T-helper 1 cell (primary cell): ENCODE measurements at places on chromosomes 5 and 9.

DNA sequence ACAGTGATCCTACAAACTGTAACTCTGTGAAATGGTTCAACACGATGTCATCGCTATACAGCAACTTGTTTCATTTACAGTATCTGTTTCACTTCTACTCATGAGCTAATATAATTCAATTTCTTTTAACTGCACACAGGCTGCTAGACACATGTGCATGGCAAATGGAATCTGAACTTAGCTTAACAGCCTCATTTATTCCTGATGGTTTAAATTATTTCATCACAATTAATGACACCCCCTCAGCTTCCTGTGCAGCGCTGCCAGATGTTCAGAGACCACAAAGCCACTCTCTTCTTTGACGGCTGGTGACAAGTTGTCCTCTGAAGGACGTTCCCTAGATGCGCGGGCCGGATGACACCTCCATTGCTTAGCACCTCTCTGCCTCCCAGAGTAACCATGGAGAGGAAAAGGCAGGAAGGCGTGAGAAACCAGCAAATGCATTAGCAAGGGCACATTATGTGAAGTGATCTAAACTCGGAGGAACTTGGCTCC, 191.1 kb downstream of the BNC2 start:
- no peak for DNase-seq

- DNase-seq = peak; percentile 3
These were observed 27.8 kb downstream of the PRLR start for GRCh38 chr5:35202319-35203111.

DNA sequence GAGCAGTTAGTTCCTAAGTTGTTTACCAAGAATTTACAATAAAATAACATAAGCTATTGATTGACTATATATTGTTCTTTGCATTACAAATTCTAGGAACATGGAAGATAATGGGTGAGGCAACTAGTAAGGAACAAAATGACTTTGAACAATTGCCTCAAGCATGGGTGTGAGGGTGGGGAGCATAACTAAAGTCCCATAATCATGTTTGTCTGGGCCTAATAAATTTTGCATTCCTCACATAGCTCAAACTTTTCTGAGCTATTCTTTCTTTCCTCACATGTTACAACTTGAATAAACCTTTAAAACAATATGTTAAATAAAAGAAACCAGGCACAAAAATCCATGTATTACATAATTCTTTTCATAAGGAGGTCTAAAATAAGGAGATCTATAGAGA, 1066.1 kb downstream of the NR2F1-AS1 start:
- DNase-seq = no peak

DNA sequence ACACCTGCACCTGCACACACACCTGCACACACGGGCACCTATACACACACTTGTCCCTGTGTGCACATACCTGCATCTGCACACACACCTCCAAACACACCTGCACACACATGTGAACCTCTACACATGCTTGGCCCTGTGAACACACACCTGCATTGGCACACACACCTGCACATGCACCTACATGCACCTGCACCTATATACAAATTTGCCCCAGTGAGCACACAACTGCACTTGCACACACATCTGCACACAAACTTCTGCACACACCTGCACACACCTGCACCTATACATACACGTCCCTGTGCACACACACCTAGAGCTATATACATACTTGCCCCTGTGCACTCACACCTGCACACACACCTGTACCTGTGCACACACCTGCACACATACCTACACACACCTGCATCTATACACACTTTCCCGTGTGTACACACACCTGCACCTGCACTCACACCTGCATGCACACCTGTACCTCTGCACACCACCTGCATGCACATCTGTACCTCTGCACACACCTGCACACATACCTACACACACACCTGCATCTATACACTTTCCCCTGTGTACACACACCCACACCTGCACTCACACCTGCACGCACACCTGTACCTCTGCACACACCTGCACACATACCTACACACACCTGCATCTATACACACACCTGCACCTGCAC, 21.5 kb upstream of the LPCAT1 start:
- no peak for DNase-seq

GRCh38 chr5:77143998-77144836, 57.1 kb upstream of the ZBED3 start:
- DNase-seq = peak; percentile 24

DNA sequence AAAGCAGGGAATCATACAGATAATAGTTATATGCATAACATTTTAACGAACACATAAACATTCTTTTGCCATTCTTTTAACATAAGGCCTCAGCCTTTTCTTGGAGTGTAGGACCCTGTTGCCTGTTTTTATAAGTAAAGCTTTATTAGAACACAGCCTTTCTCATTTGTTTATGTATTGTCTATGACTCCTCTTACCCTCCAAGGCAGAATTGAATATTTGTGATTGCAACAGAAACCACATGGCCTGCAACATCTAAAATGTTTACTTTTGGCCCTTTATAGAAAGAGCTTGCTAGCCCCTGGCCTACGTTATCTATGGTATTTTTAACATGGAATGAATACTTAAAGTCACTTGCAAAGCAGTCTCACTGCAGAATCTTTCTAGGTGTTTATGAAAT, 2.6 kb downstream of the SLC31A1 start:
- no peak for DNase-seq

DNA sequence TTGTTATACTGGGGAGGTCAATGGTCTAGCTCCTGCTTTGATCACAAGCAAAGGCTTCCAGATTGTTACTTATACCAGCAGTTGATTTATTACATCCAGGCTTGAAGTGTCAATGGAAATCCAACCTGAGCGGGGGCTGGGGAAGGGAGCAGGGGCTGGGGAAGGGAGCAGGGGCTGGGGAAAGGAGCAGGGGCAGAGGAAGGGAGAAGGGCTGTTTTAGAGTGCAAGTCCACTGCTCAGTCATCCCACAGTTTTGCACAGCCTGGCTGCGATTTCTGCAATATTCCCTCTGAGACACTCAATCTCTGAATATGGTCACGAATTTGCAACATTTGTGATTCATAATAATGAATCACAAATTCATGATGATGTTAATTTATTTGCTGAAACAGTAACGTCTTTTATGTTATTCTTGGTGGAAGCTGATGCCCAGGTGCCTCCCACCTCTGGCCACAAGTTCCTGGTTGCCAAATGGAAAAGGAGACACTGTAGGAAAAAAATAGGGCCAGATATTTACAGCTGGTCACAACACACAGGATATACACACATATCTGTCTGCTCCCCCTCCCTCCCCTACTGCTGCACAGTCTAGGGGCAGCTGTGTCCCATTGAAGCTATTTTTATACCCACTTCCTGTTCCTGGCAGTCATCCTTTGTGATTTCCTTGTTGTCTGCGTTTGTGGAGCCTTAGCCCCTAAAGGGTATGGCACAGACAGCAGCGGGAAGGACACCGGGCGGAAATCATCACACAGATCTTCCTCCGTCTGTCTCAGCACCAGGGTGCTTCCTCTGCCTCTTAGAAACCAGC, 325.1 kb downstream of the GADD45G start:
- DNase-seq = no peak

DNA sequence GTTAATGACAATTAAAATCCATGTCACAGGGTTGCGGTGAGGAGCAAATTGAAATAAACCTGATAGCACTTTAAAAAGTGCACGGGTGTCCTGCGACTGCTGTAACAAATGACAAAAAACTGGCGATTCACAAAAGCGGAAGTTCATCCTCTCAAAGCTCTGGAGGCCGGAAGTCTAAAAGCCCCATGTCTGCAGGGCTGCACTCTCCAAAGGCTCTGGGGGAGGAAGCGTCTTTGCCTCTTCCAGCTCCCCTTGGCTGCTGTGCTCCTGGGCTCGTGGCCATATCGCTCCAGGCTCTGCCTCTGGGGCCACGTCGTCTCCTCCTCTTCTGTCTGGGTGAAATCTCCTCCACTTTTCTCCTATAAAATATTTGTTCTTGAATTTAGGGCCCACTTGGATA, 273.9 kb upstream of the IRX2 start:
- no peak for DNase-seq

DNA sequence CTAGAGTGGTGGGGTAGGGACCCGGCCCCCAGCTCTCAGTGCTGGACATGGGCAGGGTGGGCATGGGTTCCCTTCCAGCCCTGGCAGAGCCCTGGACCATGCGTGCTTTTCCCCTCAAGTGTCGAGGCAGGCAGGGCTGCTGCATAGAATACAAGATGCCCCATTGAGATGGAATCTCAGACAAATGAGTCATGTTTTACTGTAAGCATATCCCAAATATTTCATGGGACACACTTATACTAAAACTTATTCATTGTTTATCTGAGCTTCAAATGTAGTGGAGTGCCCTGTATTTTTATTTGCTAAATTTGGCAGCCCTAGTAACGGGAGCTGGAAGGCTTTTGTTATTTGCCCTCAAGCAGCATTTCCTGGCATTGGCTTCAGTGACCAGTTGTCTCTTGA, 3.2 kb upstream of the RNU6ATAC start:
- no peak for DNase-seq
